ENCODE measurements at places on chromosomes 13 and 19.

DNA sequence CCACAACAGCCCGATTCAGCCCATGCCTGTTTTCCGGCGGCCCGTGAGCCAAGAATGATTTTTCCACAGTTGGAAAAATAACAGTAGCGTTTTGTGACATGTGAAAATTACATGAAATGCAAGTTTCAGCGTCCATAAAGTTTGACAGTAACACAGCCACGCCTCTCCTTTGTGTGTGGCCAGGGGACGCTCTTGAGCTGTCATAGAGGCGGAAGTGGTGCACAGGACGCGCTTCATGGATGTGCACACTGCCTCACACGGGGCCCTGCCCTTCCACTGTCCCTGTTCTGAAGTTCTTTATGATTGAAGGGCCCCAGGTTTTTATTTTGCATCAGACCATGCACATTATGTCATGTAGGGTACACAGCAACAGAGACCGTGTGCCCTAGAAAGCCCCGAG is 12.4 kb upstream of the ELAVL1 start:
- DNase-seq: no peak

- no peak for DNase-seq
These were observed 1.8 kb upstream of the MED4 start for GRCh38 chr13:48096670-48097069.

- no peak for DNase-seq
These were observed 16.4 kb downstream of the PEPD start for GRCh38 chr19:33505148-33505547.

- DNase-seq: no peak
These were observed 239.7 kb downstream of the MTUS2 start for GRCh38 chr13:29059800-29060199.

DNA sequence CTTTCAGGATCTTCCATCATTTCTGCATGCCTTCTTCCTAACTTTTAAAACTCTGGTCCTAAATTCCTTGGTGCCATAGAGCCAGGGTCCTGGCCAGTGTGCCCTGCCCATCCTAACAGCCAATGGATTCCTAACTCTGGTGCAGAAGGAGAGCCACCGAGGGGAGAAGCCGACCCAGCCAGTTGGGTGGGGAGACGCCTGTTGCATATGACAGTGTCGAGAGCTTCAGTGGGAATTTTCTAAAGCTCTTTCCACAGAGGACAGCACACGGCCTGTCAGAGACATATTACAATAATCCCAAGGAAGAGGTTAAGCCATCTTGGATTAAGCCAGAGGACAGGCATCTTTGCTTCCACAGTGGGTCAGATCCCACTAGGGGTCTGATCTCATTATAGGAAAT is 180.4 kb downstream of the ZNF536 start:
- no peak for DNase-seq

DNA sequence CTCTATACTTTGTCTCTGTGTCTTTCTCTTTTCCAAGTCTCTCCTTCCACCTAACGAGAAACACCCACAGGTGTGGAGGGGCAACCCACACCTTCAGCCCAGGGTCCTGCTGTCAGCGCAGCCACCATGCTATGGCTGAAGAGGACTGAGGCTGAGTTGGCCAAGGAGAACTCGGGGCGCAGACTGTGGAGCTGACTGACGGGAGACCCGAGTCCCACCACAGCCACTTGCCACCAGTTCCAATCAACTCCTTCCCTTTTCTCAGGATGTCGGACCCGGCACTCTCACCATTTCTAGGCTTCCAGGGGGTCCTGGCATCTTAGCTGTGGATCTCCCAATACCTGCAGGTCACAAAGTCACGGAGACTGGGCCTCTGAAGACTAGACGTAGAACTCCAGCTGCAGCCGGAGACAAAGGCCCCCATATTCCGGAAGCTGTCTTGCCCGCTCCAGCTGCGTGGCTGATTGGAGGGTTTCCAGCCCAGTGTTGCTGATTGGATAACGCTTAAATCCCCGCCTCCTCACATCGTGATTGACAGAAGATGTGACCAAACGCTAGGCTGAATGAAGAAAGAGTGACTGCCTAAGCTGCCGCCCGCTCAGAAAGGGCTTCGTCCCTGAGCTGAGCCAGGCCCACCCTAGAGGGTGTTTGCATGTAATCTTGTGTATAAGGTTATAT is 63.6 kb downstream of the ZNF429 start:
- DNase-seq: peak; percentile 54

DNA sequence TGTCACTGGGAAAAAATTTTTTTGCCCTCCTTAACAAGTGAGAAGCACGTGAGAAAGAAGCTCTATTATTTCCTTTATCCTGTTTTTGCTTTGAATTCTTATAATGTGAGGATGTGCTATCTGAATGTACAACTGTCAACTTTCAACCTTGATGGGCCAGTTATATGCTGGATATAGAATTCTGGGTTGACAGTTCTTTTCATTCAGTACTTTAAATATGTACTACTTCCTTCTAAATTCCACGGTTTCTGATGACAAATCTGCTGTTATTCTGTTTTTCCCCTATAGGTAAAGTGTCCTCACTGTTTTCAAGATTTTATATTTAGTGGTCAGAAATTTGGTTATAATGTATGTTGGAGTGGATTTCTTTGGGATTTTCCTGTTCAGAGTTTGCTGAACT is 29.9 kb downstream of the ZDHHC20 start:
- DNase-seq: no peak

DNA sequence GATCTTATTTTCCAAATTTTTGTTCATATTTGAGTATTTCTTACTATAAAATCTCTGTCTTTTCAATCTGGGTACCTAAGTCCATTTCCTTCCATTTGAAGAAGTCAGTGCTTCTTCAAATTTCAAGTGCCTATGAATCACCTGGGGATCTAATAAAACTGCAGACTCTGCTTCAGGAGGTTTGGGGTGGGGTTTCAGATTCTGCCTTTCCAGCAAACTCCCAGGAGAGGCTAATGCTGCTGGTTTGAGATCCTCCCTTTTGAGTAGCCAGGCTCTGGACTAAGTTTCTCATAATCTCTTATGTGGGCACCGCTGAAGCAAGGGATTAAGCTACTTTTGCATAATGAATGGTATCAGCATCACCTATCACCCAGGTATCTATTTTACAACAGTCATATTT is 242.4 kb downstream of the RGCC start:
- DNase-seq: no peak

GRCh38 chr19:49581007-49581508 is at the start of gene PRRG2:
Gene PRRG2 (plus strand): TSS chr19:49581316. CDS start chr19:49583220, 1,904 bp downstream.
- no peak for DNase-seq

- no peak for DNase-seq
These were observed 697 bp upstream of the DGKH start for GRCh38 chr13:42047561-42048341.

DNA sequence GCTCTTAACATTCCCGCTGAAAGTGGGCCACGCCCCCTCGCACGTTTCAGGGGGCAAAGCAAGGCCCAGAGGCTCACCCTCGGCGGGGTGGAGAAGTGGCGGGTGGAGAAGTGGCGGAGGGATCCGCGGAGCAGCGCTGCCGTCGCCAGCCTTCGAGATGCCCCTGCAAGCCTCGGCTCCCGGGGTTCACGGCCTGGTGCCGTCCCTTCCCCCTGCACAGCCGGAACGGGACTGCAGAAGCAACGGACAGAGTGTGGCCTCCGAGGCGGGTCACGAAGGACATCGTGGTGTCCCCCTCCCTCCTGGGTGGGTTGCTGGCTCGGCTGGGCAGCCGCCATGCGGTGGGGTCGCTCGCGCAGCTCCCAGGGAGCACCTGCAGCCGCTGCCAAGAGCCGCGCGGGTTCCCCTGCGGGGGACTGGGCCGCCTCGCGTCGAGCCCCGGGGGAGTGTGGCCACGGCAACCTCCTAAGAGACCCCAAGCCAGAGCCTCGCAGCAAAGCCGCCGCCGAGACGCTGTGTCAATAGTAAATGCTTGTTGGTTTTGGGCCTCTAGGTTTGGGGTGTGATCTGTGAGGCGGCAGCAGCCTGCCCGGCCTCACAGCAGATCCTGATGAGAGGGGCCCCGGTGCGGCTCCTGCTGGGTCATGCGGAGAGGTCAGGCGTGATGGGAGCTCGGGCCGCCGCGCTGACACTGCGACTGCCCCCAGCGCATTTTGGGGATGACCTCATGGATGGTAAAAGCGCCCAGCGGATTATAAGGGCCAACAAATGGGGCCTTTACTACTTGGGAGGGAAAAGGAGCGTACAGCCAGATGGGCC is 5.5 kb downstream of the TPGS1 start:
- DNase-seq: no peak

DNA sequence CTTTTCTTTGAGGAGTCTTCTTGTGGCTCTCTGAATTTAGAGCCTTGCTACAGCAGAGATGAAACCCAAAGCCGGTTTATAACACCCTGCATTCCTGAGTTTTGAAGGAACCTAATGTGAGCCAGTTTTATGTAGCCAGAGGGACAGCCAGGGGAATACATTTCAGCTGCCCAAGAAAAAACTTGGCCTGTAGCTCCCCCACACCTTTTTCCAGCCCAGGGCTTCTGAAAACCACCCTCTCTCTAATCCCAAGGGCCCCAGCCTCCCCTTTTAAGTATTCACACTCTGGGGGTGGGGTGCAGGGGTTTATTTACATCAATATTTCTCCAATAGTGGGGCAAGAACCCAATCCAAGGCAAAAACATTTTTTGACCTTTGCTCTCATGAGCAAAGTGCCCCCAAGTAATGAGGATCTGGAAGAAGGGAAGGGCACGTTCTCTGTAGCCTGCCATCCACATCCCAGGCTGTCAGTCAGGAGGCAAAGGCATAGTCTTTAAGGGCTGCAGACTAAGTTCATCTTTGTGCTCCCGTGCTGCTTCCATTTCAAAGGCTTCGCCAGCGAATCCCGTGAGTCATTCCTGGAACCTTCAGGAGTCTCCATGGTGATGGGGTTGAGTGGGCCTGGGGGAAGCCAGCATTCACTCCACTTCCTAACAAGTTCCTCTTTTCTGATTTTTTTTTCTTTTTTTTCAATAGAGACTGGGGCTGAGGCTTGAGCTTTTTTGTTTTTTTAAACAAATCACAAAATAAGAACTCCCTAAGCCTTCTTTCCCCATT is 33.2 kb upstream of the MEDAG start:
- DNase-seq: no peak

- DNase-seq: no peak
These were observed 10.5 kb upstream of the ATP11A start for GRCh38 chr13:112679381-112679780.

DNA sequence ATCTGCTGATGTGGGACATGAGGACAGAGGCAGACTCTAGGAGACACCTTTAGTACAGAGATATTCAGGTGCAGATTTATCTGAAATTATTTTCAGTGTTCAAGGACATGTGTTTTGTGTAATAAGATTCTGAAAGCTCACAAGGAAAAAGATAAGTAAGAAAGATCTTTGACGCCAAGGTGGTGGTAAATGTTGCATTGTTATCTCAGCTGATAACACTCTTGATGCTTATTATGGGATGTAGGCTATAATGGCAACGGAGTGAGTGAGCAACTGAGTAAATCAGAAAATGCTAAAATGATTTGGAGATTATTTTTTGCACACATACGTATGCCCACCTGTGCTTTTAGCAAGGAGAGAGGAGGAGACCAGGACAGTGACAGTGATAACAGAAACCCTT is 510.9 kb downstream of the KLF12 start:
- DNase-seq: no peak

GRCh38 chr13:47148543-47148942 is 251.7 kb upstream of the HTR2A start:
- DNase-seq: no peak

- DNase-seq: no peak
These were observed 56.2 kb downstream of the LACC1 start for GRCh38 chr13:43935878-43936277.

DNA sequence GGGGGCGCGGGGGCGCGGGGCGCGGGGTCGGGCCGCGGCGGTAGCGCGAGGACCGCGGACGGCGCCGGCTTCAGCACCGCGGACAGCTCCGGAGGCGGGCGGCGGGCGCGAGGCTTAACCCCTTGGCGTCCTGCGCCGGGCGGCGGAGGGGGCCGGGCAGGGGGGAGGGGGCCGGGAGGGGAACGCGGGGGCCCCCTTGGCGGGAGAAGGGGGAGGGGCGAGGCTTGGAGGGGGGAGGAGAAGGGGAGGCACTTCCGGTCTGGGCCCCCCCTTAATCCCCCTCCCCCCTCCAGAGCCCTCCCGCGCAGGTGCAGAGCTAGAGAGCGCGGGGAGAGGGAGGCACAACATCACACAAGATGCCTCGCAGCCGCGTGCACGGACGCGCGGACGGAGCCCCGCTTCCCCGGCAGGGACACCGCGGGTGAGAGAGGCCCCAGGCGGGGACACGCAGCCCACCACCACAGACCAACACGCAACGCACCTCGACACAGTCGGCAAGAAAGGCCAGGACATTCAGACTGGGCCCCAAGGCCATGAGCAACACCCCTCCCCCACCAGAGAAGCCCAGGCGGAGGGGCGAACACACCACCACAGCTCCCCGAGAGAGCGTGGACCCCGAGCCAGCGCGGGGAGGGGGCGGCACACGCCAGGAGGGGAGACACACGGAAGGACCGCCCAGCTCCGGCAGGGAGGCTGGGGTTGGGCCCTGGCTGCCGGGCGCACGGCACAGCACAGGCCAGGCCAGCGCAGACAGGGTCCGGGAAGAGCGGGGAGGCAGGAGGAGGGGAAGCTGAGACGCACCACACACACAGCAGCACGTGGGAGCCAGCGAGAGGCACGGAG is 24.1 kb downstream of the SHANK1 start:
- no peak for DNase-seq

DNA sequence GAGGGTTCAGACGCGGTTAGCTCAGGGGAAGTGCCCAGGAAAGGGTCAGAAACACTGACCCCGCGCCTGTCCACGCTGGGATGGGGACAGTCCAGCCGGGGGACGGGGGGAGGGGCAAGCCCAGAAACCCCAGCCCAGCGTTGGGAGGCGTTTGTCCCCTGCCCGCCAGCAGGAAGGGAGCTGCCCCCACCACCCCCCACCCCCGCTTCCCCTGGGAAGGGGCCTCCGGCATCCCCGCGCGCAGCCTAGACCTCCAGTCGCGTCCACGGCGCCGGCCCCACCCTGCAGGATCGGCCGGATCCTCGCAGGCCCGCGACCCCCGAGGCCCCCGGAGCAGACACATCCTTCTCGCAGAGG is 277 bp downstream of the GIPC1 start:
- no peak for DNase-seq

- no peak for DNase-seq
These were observed 99.0 kb upstream of the TNFSF11 start for GRCh38 chr13:42474954-42475353.

- DNase-seq: no peak
These were observed 1101.4 kb downstream of the PCDH9 start for GRCh38 chr13:66128692-66129269.

GRCh38 chr13:40165316-40165932 is 501.0 kb downstream of the FOXO1 start:
- no peak for DNase-seq

DNA sequence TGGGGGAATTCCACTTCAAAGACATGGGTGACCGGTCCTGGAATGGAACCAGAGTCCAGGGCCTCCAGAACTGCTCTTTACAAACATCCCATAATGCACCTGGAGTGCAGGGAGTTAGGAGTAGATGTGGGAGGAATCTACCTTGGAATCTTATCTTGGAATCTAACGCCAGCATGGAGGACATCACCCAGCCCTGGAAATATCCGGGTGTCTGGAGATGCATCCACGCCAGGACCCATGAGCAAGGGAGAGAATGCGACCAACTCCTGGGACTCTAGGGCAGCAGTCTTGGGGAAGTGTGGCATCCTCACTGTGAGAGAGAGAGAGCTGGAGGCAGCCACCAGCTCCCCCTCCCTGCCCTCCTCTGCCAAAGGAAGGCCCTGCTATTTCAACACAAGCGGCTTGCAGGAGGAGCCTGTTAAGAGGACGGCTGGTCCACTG is 211.8 kb downstream of the UQCRFS1 start:
- no peak for DNase-seq
